ENCODE measurements at places on chromosomes 13 and 19.

DNA sequence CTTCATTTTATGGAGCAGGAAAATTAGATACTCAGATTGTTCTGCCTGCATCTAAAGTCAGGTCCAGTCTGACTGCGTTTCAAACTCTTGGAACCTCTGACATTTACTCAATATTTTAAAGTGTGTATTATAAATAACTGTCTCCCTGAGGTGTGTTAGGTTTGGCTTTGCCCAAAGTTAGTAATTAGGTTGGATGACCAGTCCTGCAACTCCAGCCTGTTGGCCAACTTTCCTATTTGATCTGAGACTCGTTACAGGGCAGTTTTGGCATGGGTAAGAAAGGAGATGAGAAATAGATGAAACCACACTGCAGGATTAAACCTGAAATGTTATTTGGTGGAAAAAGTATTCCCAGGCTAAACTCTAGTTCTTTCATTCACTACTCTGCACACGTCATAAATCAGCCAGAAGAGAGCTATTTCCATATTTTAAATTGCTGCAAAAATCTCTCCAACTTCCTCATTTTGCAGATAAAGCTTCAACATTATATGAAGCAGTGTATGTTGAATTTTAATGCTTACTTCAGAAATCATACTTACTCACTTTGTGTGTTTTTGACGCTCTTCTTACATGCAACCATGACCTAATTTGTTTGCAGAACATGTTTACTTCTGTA lies 357.1 kb downstream of the DCT start:
- no peak for DNase-seq

DNA sequence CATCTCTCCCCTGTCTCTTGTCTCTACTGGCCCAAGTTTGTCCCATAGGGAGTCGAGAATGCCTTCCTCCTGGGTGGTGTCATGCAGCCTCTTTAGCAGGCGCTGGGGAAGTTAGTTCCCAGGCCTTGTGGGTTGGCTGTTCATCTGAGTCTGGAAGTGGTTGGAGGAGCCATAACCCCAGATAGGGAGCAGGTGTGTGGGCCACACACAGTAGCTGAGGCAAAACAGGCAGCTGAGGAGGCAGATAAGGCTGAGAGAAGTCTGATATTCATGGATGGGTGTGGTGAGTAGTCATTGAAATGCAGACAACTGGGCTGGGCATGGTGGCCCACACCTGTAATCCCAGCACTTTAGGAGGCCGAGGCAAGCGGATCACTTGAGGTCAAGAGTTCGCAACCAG lies 40.9 kb upstream of the KPNA3 start:
- DNase-seq: no peak

DNA sequence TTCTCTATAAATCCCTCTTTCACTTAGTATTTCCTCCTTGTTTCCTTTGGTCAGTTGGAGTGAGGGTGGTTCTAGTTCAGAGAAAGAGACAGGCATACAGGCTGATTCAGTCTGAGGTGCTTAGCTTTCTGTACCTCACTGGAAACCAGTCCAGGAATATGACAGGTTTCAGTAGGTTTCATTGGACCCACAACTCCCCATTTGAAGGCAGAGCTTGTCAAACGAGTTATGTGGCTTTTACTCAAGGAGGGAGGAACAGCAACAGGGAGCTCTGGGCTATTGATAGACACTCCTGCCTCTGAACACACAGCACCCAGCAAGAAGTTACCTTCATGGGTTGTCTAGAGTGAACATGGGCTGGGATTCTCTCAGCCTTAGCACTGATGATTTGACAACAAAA lies 14.5 kb downstream of the ACTN4 start:
- no peak for DNase-seq

- no peak for DNase-seq
Observed at GRCh38 chr13:21657538-21657937, 13.3 kb upstream of the FGF9 start.

GRCh38 chr13:27839809-27840467 lies 47.7 kb downstream of the GSX1 start:
- no peak for DNase-seq
